AG08395 (cell line): ENCODE measurements at places on chromosomes 4 and X.
A peak's percentile ranks its signal among the peaks of the same experiment; 100 is the strongest.

DNA sequence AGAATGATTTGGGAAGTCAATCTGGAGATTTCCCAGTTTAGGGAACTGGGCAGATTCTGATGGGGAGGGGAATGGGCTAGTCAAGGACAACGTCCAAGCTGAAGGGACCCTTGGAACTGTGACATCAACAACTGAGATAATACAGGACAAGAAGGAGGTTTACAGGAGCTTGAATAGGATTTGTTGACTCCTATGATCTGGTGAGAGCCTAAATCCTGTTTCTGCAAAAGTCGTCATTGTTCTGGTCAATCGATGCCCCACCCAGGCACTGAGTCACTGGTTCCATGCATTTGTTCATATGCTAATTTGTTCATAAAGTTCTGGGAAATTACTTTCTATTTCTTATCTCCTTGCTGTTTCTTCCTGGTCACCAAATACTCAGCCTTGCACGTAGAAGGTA lies 15.3 kb upstream of the PDGFRA start:
- no peak for DNase-seq

DNA sequence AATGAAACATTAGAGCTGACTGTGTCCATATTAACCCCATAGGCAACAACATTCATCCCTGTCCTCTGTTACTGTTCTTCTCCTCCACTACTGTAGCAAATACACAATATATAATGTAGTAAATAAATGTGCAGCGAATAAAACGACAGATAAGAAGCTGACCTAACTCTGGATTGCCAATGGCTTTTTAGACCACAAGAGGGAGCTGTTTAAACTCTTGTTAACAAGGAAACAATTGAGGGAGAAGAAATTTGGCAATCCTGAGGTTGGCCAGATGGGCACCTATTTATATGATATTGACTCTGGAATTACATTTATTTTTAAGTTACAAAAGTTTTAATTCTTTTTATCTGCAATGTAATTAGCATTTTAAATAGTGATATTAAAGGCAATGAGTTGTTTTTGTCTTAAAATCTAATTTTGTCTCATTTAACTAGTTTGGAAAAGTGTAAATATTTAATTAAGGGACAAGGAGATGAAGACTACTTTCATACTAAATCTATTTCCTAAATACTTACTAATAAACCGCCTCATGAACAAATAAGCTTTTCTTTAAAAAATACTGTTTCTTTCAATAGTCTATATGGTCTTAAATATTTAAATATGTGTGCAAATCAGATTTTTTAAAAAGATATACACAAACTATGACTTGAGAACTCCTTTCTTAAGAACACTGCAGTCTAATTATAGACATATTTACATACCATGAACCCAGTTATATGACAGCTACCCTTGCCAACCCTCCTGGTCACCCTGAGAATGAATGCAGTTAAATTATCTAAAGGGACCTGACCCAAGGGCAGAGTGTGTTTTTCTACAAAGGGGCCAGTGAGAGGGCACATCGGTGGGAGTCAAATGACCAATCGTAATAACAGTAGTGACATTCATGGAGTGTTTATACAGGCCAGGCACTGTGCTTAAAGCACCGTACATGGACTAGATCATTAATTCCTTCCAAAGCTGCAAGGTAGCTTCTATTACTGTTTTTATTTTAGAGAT lies 52.9 kb upstream of the HPF1 start:
- DNase-seq, result peak; percentile 83

- no peak for DNase-seq
These were observed 37.8 kb downstream of the SPCS3 start for GRCh38 chr4:176357359-176358082.

DNA sequence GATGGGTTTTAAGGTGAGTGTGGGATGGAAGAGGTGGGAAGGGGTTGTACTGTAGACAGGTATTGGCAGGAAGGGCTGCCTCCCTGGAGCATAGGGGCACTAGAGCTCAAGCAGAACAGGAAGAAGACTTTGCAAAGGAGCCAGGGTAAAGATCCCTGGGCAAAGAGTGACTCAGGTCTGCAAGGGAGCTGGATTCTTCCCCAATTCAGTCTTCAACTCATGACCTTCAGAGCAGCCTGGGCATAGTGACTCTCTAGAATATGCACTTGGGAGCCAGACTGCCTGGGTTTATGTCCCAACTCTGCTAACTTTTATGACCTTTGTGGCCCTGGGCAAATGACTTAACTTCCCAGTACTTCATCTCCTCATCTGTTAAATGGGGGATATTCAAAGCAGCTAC lies 4.0 kb downstream of the LONRF3 start:
- DNase-seq, result no peak

DNA sequence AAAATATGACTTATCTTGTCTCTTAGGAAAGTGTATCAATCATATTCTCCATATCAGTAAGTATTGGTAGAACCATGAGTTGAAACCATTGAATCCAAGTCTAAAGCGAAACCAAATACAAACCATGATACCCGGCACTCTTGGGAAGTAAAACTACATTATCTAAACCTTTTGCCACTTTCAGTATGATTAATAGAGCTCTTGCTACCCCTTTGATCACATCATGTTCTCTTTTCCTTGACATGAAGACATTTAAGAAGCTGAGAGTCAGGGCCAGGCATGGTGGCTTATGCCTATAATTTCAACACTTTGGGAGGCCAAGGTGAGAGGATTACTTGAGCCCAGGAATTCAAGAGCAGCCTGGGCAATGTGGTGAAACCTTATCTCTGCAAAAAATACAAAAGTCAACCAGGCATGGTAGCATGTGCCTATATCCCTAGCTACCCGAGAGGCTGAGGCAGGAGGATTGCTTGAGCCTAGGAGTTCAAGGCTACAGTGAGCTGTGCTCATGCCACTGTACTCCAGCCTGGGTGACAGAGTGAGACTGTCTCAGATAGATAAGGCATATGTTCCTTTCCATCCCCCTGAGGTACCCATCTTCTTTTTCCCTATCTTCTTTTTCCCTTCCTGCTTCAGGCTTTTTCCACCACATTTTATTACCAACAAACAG lies 45.4 kb downstream of the CEP135 start:
- no peak for DNase-seq

- no peak for DNase-seq
These were observed 12.8 kb downstream of the CYP4V2 start for GRCh38 chr4:186204103-186204559.

GRCh38 chr4:8286719-8287342 lies 17.3 kb downstream of the HTRA3 start:
- no peak for DNase-seq

DNA sequence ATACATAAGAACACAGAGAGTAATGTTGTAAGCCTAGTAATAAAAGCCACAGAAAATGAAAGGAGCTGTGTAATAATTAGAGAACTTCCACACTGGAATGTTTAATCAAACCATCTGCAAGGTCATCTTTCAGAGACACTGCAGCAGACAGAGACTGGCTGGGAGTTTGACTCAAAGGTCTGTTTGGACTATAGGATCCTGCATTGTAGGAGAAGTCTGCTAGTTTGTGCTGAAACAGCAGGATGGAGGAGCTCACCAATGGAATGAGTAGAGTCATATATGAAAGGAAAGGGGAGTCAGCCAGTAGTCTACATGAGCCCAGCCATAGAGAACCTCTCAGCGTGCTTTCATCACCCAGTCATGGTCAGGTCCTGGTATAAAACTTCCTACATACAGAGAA lies 4.5 kb upstream of the ACE2 start:
- no peak for DNase-seq

GRCh38 chr4:73520821-73521220 lies 39.3 kb downstream of the AFM start:
- no peak for DNase-seq

DNA sequence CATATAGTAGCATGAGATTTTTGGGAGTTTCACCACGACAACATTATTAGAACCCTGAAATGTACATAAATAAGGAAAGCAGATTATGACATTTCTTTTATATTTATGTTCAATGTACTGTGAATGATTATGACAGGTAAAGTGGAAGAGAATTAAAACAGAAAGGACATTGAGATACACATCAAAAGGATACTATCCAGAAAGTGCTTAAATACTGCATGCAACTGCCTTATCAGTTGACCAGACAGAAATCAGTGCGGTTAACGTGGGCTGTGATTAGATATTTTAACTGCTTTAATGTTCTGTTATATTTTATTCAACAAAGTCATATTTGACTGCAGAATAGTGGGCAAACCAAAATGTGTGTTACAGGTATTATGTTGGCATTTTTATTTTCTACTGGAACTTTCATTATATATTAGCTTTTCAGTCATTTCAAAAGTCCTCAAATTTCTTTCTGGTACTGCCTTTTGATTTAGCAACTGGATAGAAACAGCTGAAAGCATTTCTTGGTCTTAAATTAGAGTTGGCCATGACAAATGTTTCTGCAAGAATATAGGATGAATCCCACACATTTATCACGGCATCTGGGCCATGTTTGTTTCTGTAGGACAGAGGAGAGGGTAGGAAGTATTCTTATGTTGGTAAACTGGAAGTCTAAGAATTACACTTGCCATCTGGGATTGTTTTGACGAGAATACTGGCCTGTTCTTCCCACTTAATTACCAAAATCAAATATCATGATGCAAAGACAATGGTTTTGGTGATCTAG lies 255.2 kb downstream of the SLC39A8 start:
- no peak for DNase-seq

GRCh38 chrX:109049903-109050302 lies 313.5 kb upstream of the IRS4 start:
- no peak for DNase-seq

GRCh38 chr4:169256856-169257761 lies 13.6 kb downstream of the SH3RF1 start:
- DNase-seq, result no peak

GRCh38 chr4:7788694-7789425 lies 150.8 kb downstream of the AFAP1 start:
- no peak for DNase-seq

DNA sequence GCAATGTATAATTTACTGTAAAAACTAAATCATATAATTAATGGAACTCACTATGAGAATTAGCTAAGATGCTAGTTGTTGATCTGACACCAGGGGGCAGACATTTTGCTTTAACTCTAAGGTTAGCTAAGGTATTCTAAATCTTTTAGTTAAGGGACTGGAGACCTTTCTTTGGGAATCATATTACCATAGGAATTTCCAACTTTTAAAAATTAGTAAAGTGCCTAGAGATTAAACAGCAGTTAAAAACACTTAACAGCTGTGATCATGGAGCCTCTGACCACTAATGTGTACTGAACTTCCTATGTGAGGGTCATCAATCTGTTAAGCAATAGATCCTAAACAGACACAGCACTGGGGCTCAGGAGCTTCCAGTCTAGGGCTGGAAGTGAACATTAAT lies 226.6 kb downstream of the NSUN7 start:
- DNase-seq, result peak; percentile 62

GRCh38 chr4:82097504-82097903 lies 276.3 kb downstream of the HNRNPD start:
- DNase-seq, result no peak

- DNase-seq, result peak; percentile 6
These were observed 192.3 kb upstream of the NR3C2 start for GRCh38 chr4:148634476-148634875.

GRCh38 chr4:54929459-54929858 lies 195.9 kb downstream of the KDR start:
- DNase-seq, result no peak

DNA sequence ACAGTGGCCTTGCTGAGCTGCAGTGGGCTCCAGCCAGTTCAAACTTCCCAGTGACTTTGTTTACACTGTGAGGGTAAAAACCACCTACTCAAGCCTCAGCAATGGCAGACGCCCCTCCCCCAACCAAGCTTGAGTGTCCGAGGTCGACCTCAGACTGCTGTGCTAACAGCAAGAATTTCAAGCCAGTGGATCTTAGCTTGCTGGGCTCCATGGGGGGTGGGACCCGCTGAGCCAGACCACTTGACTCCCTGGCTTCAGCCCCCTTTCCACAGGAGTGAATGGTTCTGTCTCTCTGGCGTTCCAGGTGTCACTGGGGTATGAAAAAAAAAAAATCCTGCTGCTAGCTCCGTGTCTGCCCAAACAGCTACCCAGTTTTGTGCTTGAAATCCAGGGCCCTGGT lies 168.9 kb upstream of the INTU start:
- DNase-seq, result no peak

GRCh38 chr4:81688085-81688484 lies 216.4 kb upstream of the RASGEF1B start:
- peak; percentile 18 for DNase-seq

GRCh38 chrX:129690435-129690834 lies 35.7 kb upstream of the APLN start:
- DNase-seq, result no peak

DNA sequence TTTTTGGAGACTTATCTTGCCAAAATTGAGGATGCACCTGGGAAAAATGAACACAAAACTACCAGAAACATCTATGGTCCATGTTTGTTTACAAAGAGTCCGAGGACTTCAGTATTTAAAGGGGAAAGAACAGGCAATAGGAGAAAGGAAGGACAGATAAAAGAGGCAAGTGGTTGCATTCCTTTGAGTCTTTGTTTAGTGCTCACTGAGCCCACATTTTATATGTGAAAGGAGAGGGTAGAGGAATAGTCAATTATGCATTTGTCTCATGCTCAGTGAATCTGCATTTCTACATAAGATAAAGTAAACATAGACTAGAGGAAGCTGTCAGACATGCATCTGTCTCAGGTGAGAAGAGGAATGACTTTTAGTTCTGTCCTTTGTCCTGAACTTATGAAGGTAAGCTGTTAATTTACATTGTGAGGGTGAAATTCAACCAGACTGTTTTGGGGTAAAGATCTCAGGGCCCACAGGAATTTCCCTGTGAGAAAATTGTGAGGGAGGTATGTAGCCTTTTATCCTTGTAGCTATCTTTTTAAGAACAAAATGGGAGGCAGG lies 4.5 kb downstream of the DMP1 start:
- no peak for DNase-seq

- peak; percentile 9 for DNase-seq
These were observed 46.0 kb downstream of the TFDP3 start for GRCh38 chrX:133171962-133172708.

GRCh38 chr4:164614329-164614728 lies 139.6 kb upstream of the SMIM31 start:
- no peak for DNase-seq

DNA sequence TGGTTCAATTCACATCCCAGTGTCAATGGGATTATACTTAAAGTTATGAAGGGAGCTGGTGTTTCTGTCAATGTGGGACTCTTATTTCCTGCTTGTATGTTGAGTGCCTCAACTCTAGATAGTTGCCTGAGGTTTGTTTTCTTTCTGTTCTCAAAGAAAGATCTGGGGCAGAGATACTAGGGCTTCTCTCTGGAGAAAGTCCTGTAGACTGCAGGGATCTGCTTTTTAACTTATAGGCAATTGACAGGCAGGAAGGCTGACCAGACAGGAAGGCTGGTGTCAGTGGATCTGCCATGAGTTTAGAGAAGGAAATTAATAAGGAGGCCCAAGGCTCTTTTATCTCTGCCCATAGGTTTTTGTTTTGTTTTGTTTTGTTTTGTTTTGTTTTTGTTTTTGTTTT lies 64.0 kb upstream of the PRKX start:
- no peak for DNase-seq

GRCh38 chrX:13168269-13168668 lies 123.8 kb upstream of the FAM9C start:
- no peak for DNase-seq

GRCh38 chrX:49949961-49950360 lies 27.6 kb downstream of the CLCN5 start:
- DNase-seq, result no peak
